ENCODE measurements at places on chromosomes 7 and 10. TPM values are rescaled to one million over a fixed set of nuclear protein-coding genes. Genes with fewer than 3 reads are reported as not detected.

DNA sequence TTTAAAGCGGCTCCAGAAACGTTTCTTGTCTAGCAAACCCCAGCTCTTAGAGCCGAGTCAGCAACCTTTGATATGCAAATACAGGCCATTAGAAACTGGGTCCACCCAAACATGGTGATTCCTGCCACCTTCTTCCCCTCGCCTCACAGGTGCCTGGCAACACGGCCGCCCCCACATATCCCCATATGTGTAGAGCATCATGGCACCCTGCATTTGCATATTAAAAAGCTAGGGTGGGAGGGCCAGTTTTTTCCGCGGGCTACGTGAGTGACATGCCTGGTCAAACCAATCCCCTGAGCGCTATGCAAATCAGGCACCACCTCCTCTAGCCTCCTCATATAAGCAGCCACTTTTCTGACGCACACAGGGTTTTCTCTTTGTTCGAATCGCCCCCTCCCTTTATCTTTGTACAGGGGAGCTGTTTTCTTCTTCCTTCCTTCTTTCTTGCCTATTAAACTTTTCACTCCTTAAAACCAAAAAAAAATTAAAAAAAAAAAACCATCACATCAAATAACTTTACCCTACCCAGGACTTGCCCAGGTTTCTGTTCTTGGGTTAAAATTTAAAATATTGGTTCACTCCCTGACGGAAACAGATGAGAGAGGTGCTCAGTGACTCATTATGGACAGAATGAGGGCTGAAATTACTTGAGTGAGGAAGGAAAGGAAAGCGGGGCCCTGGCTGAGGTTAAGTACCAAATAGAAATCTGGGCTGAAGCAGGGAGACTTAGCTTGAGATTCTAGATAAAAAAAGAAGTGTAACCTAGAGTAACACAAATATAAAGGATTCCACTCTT lies 59.8 kb downstream of the COA1 start:
- no peak for DNase-seq

DNA sequence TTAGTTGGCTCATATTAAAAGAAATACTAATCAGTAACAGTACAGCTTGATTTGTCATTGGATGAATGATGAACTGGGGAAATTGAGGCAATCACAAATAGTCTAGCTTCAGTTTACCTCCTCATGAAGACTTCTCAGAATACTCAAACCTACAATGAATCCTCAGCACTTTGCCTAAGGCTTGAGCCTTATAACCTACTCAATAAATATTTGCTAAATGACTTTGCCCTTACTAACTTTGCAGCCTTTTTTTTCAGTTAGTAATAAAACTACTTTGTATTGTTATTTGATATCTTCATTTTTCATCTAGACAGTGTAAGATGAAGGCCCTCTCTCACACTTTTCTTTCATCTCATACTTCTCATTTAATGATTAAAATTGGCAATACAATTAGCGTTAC lies 1162.5 kb upstream of the C7orf33 start:
- DNase-seq = no peak

DNA sequence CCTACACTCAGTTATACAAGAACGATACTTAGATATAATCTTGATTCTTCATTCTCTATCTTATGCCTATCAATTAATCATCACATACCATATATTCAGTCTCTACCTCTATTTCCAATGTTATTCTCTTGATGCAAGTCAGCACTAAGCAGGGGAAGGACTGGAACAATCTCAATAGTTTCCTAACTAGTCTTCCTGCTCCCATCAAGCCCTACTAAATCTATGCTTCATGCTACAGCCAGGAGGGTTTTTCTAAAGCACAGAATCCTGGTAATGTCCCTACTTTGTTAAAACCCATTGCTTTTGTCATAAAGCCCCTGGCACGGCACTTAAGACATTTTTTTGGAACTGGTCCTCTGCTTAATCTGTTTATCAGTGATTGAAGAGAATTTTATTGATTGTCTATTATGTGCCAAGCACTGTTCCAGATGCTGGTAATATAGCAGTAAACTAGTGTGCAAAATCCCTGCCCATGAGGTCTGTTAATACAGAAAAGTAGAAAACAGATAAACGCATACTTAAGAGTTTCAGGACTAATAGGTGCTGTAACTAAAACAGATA lies 323.3 kb upstream of the LRRN3 start:
- DNase-seq = no peak

DNA sequence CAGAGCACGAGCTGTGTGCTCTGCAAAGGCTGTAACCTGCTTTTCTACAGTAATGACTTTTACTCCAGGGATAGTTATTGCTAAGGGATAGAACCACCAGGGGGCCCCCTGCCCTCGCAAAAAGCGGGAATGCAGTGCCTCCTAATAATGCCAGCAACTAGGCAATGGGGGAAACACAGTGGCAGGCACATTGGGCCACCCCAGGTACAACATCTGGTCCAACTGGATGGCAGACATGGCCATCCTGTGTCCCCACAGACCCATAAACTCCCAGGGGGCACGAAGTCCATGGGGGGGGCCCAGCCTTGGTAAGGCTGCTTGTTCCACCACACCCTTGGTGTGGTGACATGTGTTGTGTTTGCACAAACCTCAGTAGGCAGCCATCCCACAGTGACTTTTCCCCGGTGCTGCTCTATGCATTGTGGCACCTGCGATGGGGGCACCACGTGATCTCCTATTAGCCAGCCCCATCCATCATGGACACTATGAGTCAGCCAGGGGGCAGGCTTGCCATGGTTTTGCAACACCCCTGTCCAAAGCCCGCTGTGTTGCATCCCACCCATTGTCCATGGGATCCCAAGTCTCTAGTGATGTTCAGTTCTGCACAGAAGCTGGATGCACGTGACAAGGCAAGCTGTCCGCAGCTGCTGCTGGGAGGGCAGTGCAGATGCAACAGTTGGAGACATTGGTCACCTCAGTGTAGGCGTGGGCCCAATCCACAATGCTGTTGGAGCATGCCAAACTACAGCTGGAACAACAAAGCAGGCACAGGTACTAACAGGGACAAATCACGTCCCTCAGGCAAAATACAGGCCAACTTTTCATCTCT lies 84.0 kb downstream of the ANLN start:
- DNase-seq = no peak

GRCh38 chr7:98933321-98933720 lies 55.0 kb downstream of the TRRAP start:
- DNase-seq = no peak

DNA sequence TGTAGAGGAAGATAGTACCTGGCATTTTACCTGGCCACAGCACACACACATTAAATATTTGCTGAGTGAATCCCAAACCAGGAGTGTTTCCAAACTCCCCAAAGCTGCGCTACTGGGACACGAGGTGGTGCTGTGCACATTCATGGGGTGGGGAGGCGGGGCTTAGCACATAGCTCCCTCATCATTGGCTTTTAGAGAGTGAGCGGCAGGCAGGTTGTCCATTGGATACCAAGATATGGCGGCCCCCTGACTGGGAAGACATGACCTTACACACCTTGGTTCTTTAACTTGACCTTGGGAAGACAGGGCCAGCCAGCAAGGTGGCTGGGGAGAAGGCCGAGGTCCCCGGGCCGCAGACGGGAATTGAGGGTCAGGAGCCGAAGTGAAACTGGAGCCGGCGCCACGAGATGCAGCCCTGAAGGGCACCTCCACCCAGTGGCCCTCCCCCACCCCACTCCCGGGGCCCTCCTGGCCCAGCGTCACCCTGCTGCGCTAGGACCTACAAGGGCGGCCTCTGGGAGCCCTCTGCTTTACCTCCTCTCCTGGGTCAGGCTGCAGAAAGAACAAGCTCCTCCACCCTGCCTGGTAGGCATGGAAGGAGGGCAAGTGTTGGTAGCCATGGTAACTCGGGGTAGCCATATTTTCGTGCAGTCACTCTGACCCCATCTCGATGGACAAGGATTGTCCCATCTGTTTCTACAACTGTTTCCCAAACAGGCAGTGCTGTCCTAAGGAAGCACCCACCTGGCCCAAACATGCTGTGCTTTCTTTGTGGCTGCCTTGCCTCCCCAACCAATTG lies 24.0 kb downstream of the TMEM176A start:
- DNase-seq = peak; percentile 59

LEP gene
- 0.15 TPM for total RNA-seq

RALA gene
- 21.9 TPM for total RNA-seq

POLL gene
- total RNA-seq = 27.4 TPM

GRCh38 chr7:76261931-76262330 lies 40.5 kb upstream of the HSPB1 start:
- DNase-seq = no peak

- DNase-seq = no peak
Observed at GRCh38 chr7:124162667-124163066, 129.8 kb upstream of the TMEM229A start.

KCND2 gene
- total RNA-seq = not detected

DNA sequence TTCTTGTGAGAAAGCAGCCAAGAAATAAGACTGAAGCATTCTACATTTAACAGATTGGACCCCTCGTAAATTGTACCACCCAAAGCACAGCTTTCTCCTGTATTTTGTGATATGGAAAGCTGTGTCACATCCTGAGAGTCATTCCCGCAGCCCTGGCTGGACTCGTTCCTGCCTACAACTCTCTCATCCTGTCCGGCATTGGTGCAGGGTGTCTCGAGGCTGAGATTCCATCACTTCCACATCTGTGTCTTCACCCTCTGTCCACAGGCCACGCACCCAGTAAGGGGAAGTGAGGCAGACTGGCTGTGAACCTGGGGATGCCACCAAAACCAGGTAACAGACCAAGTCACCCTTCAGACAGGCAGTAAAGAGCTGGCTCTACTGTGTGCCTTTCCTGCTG lies 146.2 kb upstream of the KLF6 start:
- DNase-seq = no peak

DNA sequence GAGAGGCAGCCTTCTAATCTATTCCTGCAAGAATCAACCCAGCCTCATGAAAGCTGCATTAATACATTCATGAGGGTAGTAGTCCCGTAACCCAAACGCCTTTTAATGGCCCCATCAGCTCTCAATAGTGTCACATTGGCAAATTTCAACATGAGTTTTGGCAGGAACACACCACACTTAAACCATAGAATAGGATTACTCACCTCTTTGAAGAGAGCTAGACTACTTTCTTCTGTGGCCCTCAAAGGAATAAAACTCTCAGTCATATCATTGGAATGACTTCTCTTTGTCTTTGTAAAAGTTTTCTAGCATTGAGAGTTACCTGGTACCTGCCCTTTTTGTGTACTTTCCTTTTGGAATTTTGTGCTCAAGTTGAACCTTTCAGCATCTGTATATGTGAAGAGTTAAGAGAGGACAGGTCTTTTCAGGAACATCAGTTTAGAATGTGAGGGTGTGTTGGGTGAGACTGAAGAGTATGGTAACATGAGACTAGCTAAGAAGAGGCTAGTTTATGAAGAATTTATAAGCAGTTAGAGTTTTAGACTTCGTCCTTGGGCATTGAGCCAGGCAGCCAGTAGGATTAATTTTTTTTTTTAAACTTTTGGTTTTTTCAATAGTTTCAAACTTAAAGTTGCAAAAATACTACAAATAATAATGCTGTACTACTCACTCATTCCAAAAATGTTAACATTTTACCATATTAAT lies 92.6 kb downstream of the MLLT10 start:
- DNase-seq = no peak

FAM241B gene
- total RNA-seq = 5.5 TPM

GRCh38 chr10:10482613-10483012 lies 535.1 kb upstream of the CELF2 start:
- no peak for DNase-seq

- DNase-seq = no peak
Observed at GRCh38 chr7:55073976-55074528, 55.2 kb downstream of the EGFR start.

GRCh38 chr7:144102041-144102440 lies 7.3 kb upstream of the OR2A2 start:
- no peak for DNase-seq

LAMB1 gene
- 42.1 TPM for total RNA-seq

GRCh38 chr10:91679296-91679695 lies 46.4 kb upstream of the PPP1R3C start:
- no peak for DNase-seq

GRCh38 chr10:128043259-128044045 lies 82.8 kb downstream of the MKI67 start:
- no peak for DNase-seq

DNA sequence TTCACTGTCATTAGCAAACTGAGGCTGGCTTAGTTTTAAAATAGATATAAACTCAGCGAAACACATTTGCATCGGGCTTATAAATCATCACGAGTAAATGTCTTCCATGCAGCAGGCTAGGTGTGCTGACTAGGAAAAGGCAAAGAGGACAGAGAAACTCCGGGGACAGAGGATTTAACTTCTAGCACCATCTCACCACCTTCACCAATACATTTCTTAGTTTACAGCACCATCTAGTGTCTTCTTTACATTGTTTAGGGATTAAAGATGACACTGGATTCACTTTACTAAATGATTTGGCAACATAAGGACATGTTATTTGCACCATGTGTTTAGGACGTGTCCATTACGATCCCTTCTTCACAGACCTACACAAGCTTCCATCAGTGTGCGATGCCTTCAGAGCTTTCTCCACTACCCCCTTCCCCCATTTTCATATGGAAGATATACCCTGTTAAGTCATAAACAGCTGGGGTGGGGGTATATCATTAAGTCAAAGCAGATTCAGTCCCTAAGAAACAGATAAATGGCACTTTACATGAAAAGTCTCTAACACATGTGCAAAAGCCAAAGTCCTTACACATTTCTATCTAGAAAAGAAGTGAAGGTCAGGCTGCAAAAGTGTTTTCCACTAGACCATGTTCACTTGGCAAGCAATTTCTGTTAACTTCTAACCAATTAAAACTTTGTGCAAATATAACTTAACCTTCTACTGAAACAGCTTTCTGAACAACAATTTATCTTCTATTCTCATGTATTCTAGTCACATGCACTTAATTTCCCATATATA lies 103.3 kb downstream of the GRB10 start:
- no peak for DNase-seq

DNA sequence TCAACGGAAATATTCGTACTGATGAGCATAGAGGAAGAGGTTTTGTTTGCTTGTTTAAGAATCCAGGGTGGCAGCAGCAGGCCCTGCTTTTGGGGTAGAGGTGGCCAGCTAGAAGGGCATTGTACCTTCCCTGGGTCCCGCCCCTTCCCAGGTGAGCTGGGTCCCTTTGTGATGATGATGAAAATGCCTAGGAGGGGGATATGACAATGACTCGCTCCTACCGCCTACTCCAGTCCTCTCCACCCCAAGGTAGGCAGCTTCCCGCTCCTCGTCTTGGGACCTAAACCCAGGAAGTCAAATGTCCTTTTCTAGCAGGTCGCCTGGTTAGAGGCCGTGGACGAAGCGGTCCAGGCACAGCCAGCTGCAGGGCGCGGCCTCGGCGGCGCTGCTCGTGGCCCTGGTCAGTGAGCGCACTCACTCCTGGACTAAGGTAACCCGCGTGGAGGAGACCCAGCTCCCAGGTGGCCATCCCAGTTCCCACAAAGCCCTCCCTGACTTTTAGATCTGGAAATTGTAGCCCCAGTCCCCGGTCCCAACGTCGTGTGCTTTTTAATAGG lies 141.4 kb downstream of the LSMEM1 start:
- peak; percentile 32 for DNase-seq

Measured in right cardiac atrium (tissue), 5 donors.